ENCODE measurements at places on chromosomes 5 and 9. TPM values are rescaled to one million over a fixed set of nuclear protein-coding genes. Genes with fewer than 3 reads are reported as not detected.

GLDC gene
- 0.32 TPM for total RNA-seq

SEPTIN8 gene
- total RNA-seq, result 43.5 TPM

THOC3 gene
- 26.1 TPM for total RNA-seq

CCL21 gene
- not detected for total RNA-seq

GABRA1 gene
- total RNA-seq, result not detected

SH3TC2 gene
- 13.4 TPM for total RNA-seq

KCNIP1 gene
- not detected for total RNA-seq

UBE2QL1 gene
- total RNA-seq, result not detected

MSMP gene
- total RNA-seq, result not detected

PCDHA11 gene
- under 0.01 TPM for total RNA-seq

TUSC1 gene
- total RNA-seq, result 12.2 TPM

DRD1 gene
- total RNA-seq, result under 0.01 TPM
